Anterior cingulate cortex (tissue), 58 donors: ENCODE measurements at places on chromosomes 3 and 15.

GRCh38 chr3:184366619-184367289, 5.2 kb downstream of the POLR2H start:
- no peak for DNase-seq

GRCh38 chr3:567488-568185, 371.1 kb downstream of the CHL1 start:
- no peak for DNase-seq

DNA sequence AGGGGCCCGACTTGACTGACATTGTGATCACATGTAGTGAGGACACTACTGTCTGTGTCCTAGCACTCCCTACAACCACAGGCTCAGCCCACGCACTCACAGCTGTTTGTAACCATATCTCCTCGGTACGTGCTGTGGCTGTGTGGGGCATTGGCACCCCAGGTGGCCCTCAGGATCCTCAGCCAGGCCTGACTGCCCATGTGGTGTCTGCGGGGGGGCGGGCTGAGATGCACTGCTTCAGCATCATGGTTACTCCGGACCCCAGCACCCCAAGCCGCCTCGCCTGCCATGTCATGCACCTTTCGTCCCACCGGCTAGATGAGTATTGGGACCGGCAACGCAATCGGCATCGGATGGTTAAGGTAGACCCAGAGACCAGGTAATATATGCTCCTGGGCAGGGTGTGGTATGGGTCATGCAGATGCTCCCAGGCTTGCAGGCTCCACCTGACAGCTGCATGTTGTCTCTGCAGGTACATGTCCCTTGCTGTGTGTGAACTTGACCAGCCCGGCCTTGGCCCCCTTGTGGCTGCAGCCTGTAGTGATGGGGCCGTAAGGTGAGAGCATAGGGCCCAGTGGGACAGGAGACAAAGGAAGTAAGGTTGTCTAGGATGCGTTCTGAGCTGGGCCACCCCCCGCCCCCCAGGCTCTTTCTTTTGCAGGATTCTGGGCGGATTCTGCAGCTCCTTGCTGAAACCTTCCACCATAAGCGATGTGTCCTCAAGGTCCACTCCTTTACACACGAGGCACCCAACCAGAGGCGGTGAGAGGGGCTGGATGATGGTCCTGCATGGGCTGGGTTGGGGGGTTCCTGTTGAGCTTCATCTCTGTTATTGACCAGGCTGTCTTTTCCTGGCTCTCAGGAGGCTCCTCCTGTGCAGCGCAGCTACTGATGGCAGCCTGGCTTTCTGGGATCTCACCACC, 4.4 kb downstream of the DALRD3 start:
- no peak for DNase-seq

GRCh38 chr15:94238539-94239118, 7.3 kb downstream of the MCTP2 start:
- no peak for DNase-seq

DNA sequence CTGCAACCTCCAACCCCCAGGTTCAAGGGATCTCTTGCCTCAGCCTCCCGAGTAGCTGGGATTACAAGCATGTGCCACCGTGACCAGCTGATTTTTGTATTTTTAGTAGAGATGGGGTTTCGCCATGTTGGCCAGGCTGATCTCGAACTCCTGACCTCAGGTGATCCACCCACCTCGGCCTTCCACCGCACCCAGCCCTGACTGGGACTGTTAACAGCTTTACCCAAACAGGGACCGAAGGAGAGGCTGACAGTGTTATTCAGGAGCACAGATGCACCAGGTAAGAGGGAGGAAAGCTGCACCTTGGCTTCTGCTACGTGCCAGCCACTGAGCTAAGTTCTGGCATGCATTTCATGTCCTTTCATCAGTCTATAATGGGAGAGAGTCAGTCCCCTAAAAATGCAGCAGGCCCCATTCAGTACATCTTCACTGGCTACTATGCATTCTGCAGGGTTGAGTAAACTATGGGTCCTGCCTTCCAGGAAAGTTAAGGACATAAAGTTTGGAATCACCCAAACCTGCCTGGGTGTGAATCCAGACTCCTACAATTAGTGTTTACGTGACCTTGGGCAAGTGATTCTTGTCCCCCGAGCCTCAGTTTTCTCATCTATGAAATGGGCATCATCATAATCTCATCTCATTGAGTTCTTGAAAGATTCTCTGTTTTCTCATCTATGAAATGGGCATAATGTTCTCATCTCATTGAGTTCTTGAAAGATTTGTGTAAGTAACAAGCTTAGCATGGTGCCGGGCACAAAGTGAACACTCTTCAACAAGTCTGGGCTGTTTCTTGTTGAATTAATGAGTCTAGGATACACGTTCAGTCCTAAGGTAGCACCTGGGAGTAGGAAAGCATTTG, 82.2 kb downstream of the CPN2 start:
- DNase-seq: no peak
